Fibroblast of gingiva (primary cell): ENCODE measurements at places on chromosomes 12 and 14.

DNA sequence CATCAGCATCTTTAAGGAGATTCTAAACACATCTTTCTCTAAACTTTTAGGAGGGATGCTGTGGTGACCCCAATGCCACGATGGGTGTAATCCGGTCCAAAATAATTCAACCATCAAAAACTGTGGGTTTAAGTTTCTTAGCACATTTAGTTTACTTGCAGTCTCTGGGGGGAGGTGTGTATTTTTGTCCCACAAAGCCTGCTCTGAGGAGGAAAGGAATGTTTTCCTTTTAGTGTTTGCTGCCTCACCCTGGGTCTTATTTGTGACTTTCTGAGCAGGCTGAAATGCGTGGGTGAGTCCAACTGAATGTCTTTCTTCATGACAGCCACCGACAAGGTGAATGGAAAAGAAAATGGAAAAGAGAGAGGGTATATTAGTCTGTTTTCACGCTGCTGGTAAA lies 1324.7 kb downstream of the AACS start:
- DNase-seq = peak; percentile 78

DNA sequence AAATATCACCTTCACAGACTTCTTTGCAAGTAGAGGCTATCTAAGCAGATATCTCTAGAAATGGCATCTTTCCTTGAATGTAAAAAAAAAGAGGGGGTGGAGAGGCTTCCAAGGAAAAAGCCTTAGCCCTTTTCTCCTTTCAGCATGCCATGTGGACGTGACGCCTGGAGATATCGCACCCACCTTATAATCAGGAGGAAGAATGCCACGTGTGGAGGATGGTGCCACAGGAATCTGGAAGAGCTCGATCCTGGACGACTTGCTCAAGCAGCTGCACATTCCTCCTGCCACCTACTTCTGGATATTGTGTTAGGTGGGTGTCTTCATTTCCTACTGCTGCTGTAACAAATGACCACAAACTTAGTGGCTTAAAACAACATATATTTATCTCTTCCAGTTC lies 203.6 kb downstream of the NUAK1 start:
- no peak for DNase-seq

DNA sequence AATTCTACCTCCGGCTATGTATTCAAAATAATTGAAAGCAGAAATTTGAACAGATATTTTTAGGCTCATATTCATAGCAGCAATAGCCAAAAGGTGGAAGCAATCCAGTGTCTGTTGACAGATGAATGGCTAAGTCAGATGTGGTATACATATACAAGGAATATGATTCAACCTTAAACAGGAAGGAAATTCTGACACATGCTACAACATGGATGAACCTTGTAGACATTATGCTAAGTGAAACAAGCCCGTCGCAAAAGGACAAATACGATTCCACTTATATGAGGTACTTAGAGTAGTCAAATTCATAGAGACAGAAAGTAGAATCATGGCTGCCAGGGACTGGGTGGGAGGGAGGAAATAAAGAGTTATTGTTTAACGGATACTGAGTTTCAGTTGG lies 331.6 kb downstream of the PCNX1 start:
- DNase-seq = no peak

- DNase-seq = no peak
These were observed 297.6 kb downstream of the MED13L start for GRCh38 chr12:115979851-115980250.

- no peak for DNase-seq
These were observed 858 bp upstream of the SYT10 start for GRCh38 chr12:33440477-33440876.

DNA sequence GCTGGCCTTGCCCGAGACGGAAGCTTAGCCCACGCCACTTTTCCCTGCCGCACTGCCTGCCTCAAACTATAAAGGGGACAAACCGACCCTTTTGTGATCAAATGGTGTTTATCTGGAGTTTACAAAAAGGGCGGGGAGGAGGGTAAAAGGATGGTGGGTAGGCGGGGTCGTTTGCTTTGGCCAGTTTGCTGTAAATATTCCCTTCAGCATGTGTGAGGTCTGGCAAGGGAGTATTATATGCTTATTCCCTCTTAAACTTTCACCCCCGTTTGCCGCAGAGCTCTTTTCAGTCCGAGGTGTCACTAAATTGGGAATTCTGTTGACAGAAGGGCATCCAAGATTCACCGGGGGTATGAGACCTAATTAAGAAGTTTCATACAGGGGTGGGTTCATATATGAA lies 3.8 kb upstream of the TBX3 start:
- DNase-seq = no peak

DNA sequence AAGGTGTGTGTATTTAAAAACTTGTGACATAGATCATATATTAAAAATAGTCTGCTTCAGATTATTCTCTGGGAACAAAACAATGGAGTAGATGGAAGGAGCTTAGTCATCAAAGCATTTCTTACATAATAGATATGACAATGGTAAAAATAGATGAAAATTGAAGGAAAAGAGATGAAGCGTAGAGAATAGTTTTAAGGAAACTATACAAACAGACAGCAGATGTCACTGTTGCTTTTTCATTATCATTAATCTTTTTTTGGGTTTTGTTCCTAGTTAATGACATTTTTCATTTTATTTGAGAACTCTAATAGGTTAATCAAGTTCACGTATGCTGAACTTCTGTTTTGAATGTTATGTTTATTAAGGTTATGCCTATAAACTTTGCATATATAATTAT lies 149.2 kb upstream of the FBXO33 start:
- DNase-seq = no peak

- DNase-seq = no peak
These were observed 9.3 kb downstream of the PCK2 start for GRCh38 chr14:24103451-24103850.

- DNase-seq = no peak
These were observed 1252.3 kb upstream of the SEL1L start for GRCh38 chr14:82785756-82786482.

- DNase-seq = no peak
These were observed 27.7 kb downstream of the JKAMP start for GRCh38 chr14:59511916-59512575.

DNA sequence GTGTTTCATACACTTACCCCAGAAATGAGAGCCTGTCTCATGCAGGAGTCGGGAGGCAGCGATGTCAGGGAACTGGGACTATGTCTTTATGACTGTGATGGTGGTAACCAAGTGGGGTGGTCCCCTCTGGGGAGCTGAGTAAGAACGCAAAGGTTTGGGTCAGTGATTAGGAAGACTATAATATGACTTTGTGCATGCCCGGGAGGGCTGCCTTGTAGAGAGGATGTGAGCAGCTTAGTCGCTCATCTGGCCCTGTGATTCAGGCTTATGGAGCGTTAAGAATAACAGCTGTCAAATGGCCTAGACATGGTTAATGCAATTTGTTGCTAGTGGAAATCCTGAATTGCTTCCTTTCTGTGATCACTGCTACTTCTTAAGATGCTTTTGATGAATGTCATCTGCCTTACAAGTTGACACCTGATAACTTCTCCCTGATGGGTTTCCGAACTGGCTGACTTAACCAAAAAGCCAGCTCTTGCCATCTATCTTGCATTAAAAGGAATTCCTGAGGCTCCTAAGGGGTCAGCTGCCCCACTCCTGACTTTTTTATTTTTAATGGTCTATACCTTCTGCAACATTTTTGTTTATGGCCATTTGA lies 35.4 kb upstream of the AACS start:
- no peak for DNase-seq

GRCh38 chr12:15839682-15840081 lies 42.5 kb upstream of the STRAP start:
- no peak for DNase-seq

- no peak for DNase-seq
These were observed 64.3 kb downstream of the PCNX1 start for GRCh38 chr14:70971560-70971959.

- no peak for DNase-seq
These were observed 210.0 kb upstream of the KITLG start for GRCh38 chr12:88790231-88790630.

- DNase-seq = no peak
These were observed 591 bp upstream of the IRF9 start for GRCh38 chr14:24160499-24160849.

DNA sequence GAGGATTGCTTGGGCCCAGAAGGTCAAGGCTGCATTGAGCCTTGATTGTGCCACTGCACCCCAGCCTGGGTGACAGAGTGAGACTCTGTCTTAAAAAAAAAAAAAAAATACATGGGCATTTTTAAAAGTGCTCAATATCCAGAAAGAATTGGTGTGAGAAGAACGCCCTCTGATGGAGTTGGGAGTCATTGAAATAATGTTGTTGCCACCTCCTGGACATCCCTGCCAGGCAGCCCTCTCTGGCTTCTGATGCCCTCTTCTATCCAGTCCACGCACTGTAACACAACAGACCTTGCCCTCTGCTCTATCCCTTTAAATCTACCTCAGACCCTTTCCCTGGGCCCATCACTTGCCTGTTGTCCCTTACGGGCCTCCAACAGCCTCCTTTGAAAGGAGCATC lies 4.9 kb downstream of the PTGDR start:
- DNase-seq = peak; percentile 50

GRCh38 chr14:65302571-65303189 lies 109.8 kb upstream of the FUT8 start:
- DNase-seq = no peak

DNA sequence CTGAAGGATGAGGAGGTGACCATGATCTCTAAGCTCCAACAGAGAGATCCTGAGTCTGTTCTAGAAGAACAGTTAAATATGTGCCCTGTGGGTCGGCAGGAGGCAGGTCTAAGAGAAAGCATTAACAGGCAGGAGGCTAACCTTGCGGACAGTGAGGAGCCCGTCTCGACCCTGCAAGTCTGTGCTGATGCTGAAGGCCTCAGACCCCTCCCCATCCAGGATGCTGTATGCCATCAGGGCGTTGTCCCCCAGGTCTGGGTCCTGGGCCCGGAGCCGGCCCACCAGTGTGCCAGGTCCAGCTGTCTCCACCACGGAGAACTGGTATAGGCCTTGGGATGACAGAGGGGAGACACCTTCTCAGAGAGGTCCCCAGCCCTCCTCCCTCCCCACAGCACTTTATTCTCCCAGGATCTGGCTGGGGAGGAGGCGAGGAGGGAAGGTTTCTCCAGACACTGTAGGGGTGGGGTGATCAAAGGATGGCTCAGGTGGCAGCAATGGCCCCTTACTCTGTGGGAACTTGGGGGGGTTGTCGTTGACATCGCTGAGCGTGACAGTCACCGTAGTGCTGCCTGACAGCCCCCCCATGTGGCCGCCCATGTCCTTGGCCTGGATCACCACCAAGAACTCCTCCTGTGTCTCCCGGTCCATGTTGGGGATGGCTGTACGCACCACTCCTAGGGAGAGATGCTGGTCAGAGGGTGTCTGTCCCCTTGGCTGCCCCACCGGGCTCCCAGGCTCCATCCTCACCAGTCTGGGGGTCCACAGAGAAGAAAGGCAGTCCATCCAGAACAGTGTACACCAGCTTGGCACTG lies 3.1 kb downstream of the CDH24 start:
- no peak for DNase-seq
